Activated naive CD4-positive, alpha-beta T cell treated with anti-CD3 and anti-CD28 coated beads, Interleukin-2, amount 50 U/mL, for 72 hours (primary cell): ENCODE measurements at places on chromosomes 6 and 20.

DNA sequence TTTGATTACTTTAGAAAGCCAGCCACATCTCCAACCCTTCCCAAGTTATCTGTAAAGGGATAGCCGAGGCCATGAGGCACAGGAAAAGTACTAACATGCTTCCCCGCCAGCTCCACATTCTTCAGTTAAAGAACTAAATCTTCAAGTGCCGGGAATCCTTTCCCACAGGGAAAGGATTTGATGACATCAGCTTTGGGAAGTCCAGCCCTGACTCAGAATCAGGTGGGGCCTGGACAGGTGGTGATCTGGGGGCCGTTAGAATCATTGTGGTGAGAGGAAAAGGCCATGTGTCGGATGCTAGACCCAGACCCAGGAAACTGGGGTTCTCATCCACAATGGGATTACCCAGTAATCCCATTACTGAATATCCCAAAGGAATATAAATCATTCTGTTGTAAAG is 580.0 kb downstream of the QKI start:
- DNase-seq: no peak

GRCh38 chr6:143233554-143234285 is 173.0 kb downstream of the AIG1 start:
- DNase-seq: no peak

GRCh38 chr6:72245565-72245964 is 359.2 kb downstream of the RIMS1 start:
- DNase-seq: no peak

- DNase-seq: no peak
These were observed 2.9 kb downstream of the ATXN1 start for GRCh38 chr6:16758163-16758975.

DNA sequence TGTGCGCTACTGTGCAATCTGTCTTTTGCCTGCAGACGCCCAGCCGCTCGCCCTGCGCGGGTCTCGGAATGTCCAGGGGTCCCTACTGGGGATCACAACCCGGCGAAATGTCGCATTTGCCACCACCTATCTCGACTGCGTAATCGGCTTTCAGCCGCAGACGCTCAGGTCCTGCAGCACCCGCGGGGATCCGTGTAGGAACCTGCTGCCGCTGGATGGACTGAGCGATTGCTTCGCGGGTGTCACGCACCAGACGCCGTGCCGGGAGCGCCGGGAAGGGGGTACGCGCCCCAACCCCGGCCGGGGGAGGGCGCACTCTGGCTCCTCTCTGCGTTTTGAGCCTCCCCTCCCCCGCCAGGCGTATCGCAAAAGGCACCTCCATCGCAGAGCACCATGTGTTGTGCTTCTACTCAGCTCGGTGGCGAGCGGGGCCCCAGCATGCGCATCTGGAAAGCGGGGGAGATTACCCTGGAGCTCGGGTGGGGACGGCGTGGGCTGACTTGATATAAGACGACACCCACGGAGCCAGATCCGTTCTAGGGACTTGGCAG is 747 bp upstream of the PTPRA start:
- peak; percentile 75 for DNase-seq
